ENCODE measurements at places on chromosomes 16 and 17.

DNA sequence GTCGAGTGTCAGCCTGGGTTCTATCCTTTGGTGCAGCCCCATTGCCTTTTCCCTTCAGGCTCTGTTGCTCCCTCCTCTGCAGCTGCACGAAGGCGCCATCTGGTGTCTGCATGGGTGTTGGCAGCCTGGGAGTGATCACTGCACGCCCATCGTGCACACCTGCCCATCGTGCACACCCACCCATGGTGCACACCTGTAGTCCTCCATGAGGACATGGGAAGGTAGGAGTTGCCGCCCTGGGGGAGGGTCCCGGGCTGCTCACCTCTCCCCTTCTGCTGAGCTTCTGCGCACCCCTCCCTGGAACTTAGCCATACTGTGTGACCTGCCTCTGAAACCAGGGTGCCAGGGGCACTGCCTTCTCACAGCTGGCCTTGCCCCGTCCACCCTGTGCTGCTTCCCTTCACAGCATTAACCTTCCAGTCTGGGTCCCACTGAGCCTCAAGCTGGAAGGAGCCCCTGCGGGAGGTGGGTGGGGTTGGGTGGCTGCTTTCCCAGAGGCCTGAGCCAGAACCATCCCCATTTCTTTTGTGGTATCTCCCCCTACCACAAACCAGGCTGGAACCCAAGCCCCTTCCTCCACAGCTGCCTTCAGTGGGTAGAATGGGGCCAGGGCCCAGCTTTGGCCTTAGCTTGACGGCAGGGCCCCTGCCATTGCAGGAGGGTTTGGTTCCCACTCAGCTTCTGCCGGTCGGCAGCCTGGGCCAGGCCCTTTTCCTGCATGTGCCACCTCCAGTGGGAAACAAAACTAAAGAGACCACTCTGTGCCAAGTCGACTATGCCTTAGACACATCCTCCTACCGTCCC is 2.9 kb downstream of the CTRL start:
- peak; percentile 87 for DNase-seq

- DNase-seq, result peak; percentile 58
These were observed 23.0 kb upstream of the NSRP1 start for GRCh38 chr17:30093463-30094147.

- no peak for DNase-seq
These were observed 131.4 kb downstream of the RPTOR start for GRCh38 chr17:80676096-80676466.

DNA sequence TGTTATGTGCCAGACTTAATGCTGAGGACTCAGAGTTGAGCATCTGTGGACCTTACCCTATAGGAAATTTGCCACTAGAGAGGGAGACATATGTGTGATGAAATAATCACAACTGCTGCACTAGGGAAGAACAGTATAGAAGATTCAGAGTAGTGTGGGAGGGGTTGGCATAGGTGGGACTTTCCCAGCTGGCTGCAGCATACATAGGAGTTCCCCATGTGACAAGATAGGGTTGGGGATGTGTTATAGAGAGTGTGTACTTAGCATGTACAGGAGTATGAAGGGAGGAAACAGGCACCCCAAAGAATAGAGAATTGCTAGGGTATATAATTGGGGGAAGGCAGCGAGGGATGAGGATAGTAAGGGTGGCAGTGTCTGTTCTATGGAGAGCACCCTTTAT is 2.9 kb downstream of the NUP93 start:
- peak; percentile 64 for DNase-seq

DNA sequence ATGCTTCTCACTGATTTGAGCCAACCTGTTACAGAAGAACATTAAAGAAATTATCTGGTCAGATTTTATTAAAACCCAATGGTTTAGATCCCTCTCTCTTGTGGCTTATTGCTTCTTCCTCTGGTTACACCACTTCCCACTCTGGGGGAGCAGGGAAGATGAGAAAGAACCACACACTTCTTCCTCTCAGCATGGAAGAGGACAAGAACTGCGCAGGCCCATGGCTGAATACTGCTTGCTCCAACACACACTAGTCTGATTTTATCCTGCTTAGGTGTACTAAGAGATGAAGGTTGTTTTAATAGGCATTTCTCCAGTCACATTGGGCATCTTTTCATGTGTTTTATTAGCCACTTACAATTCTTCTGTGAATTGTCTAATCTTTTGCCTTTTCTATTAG is 27.6 kb downstream of the MAP3K3 start:
- no peak for DNase-seq

- no peak for DNase-seq
These were observed 186.4 kb downstream of the SEC14L1 start for GRCh38 chr17:77327181-77327565.

- no peak for DNase-seq
These were observed 536.9 kb upstream of the CDH11 start for GRCh38 chr16:65658787-65659220.

GRCh38 chr17:82320956-82321927 is 3.8 kb upstream of the CD7 start:
- DNase-seq, result peak; percentile 96

DNA sequence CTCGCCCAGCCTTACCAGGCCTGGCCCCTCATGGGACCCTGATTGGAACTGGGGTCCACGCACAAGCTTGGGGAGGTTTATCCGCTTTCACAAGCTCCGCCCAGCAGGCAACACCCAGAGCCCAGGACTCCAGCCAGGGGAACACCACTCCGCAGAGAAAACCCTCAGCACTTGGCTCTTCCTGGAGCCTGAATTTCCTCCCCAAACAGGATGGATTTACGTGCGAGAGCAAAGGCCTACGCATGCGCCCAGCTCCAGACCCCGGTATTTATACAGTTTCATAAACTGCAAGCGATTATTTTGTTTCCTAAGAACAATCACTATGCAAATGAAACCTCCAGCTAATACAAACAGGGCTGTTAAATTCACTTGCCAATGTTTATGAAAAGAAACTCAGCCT is 22.8 kb downstream of the ZNF423 start:
- no peak for DNase-seq

- DNase-seq, result no peak
These were observed 534 bp downstream of the GPATCH8 start for GRCh38 chr17:44502598-44503146.

DNA sequence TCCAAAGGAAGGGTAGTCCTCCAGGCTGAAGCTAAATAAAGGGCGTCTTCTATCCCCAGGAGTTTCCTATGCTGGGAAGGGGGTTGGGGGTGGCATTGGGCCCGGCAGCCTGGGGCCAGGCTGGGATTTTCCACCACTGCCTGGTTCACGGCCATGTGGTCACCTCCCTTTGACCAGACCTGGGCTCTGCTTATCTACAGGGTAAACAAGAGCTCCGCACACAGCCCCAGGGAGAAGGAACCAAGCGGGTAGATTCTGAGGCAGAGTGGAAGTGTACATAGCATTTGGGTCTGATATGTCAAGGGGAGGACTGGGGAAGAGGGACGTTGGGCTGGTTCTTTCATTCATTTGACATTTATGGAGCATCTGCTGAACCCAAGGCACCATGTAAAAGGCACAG is 27.2 kb upstream of the TMEM220 start:
- no peak for DNase-seq

DNA sequence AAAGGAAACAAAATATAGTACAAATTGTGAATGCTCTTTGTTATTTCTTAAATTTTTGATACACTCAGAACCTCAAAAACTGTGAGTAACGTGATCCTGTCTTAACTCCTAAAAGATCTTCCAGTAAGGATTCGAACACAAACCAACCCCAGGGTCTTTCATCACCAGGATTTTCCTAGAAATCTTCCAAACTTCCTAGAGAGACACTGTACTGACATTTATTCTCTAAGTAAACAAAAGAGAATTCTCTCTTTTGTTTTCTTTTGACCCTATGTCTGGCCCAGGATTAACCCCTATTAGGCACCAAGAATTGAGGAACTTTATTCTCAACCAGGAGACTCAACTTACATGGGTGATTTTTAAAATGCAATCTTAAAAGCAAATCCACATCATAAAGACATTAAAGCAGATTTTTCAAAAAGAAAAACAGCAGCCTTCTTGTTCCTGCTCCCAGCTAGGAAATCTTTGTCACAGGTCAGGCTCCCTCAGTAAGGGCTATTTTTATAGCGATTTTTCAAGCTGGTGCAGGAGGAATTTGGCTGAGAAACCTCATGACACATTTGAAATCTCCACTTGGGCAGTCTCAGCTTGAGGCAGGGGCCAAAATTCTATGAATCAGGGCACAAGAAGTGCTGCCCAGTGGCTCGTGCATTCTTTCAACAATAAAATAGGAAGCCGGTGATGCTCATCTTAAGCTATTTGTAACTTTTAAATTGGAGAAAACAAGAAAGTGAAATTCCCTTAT is 6.2 kb upstream of the SMG1 start:
- no peak for DNase-seq

DNA sequence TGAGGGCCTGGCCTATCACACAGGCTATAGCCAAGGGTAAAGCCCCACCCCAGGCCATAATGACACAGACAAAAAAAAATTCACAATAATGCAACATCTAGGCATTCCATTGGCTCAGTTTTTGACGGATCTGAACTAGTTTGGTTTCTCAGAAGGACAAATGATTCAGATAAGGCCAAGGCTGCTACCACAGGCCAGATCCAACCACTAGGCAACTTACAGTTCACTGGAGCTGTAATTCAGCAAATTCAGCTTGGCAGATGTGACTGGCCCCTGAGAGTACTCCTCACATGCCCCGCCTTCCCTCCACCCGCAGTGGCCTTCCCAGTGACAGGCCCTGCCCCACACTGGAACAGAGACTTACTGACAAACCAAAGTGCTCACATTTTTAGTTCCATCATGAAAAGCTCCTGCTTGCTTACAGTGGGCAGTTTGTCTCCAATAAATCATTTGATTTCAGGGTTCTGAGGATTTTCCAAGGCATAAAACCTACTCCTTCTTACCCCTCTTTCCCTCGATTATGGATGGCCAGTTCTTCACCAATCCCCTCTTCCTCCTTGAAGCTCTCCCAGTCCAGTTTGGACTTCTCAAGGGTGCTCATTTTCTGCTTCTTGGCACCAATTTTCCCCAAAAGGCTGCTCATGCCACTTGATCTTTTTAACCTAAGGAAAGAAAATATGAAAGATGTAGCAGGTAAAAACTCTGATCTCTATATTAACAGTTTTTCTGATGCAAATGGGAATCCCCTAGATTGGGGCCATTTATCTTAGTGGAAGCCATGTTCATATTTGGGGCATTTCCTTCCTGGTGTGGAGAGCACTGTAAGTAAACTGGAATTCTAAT is 53.3 kb upstream of the BCAR1 start:
- no peak for DNase-seq

- no peak for DNase-seq
These were observed 67.9 kb upstream of the MARCHF10 start for GRCh38 chr17:62876063-62876462.

GRCh38 chr17:80047176-80047575 is 10.7 kb downstream of the CCDC40 start:
- no peak for DNase-seq

DNA sequence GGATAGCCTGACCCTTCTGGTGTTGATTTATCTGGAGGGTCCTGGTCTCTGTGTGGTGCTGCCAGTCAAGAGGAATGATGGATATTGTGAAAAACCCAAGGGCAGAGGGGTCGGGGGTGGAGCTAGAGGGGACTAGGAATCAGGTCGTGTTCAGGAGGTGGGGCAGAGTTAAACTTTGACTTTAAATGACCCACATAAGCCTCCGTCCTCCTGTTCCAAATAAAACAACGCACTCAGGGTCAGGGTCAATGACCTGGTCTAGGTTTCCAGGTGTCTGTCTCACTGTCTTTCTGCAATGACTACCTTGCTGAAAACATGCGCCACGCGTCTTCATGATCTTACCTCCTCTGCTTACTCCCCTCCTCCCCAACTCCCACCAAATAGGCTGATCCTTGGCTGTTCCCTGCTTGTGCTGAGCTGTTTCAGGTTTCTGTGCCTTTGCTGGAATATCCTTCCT is 14.7 kb downstream of the AOC3 start:
- DNase-seq, result no peak

DNA sequence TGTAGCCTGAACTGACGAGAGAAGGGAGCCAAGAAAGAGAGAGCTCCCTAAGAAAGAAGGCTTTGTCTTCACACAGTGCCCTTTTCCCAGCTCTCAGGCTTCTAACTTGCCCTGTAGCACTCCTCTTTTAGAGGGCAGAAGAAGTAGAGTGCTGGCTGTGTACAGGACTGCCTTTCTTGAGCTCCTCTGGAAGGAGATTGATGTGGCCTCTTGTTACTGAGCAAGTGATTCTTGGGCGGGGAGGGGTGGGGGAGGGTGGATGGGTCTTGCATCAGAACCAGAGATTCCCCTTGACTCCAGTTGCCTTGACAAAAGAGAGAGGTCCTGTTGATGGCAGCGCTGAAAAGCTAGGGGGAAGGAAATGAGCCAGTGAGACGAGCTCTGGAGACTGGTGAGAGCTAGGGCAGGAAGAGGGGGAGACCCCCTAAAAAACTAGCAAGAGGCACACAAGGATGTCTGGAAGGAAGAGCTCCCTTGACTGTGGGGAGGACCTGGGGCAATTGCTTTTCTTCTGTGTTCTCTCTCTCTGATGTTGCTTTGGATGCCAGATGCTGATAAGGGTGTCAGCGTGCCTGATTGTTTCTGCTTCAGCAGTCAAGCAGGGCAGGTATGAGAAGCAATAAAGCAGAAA is 18.4 kb downstream of the GPR179 start:
- no peak for DNase-seq

DNA sequence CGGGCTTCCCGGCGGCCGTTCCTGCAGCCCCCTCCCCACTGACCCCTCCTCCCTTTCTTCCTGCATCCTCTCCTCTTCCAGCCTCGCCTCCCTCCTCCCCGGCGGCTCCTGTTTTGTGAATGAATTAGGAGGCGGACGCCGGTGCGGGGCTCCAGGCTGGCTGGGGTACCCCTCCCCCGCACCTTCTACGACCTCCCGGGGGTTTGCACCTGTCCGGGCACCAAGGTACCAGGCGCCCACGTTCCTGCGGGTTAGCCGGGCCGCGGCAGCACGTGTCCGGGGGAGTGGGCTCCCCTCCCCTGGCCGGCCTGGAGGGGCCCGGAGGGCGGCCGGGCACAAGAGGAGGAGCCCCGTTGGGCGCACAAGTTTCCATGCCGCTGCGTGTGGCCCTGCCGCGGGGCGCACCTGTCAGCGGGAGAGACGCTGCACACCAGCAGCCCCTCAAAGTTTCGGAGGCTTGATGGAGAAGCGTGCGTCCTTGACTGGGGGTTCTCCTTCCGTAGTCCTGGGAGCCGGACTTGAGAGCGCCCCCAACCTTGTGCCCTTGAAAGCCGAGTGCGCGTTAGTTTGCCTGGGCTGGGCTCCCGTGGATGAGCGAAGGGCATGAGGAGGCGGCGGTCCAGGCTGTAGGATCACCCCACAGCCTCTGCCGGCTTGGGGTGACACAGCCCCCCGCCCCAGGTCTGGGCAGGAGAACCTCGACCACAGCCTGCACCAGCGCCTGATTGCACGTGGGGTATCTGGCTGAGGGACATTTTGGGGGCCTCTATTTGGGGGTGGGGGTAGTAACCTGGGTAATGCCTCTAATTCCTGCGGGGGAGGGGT is 1.2 kb downstream of the HAS3 start:
- no peak for DNase-seq

GRCh38 chr17:16483021-16483645 is 8.9 kb downstream of the LRRC75A start:
- DNase-seq, result no peak

DNA sequence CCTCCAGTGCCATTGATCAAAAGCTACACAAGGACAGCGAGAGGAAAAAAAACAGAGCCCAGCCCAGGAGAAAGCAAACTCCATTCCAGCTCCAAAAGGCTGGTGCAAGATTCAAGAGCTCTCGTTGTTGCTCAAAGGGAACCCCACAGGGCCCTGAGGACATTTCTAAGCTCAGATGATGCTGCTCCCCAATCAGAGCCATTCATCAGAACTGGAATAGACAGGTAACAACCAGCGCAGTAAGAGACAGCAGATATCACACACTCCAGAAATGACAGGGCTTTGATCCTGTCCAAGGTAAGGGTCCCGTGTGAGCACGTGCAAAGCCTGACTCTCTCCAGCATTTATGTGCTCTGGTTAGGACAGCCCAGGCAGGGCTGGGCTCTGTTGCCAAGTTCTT is 20.1 kb downstream of the PMP22 start:
- no peak for DNase-seq

Measured in activated CD8-positive, alpha-beta T cell treated with anti-CD3 and anti-CD28 coated beads for 36 hours (primary cell).